Kidney (tissue), 22 donors: ENCODE measurements at places on chromosomes 4 and X. TPM values are rescaled to one million over a fixed set of nuclear protein-coding genes. Genes with fewer than 3 reads are reported as not detected.

The ASB9 gene
- 2.6 TPM for total RNA-seq

The GAGE1 gene
- total RNA-seq: not detected

The STATH gene
- total RNA-seq: not detected

The HTR2C gene
- not detected for total RNA-seq

The TLR7 gene
- 1.7 TPM for total RNA-seq

The ASMT gene
- 0.22 TPM for total RNA-seq

The PFKFB1 gene
- total RNA-seq: 0.31 TPM

The PAGE2 gene
- total RNA-seq: not detected

The RAB28 gene
- 16.2 TPM for total RNA-seq

The TMEM192 gene
- total RNA-seq: 19.6 TPM

The NLRP2B gene
- total RNA-seq: not detected

The IGSF1 gene
- total RNA-seq: 1.4 TPM

The SMIM10 gene
- 6.5 TPM for total RNA-seq

The CC2D2A gene
- total RNA-seq: 26.7 TPM

The CFAP299 gene
- total RNA-seq: 1.1 TPM

The TMPRSS11F gene
- total RNA-seq: not detected

The ADRA2C gene
- total RNA-seq: 36.2 TPM

The TBX22 gene
- total RNA-seq: not detected

The PDGFRA gene
- total RNA-seq: 71.0 TPM

The CTAG1B gene
- total RNA-seq: not detected

The AFM gene
- not detected for total RNA-seq

The VCX3B gene
- 0.38 TPM for total RNA-seq
